ENCODE measurements at places on chromosomes 2 and 18. TPM values are rescaled to one million over a fixed set of nuclear protein-coding genes. Genes with fewer than 3 reads are reported as not detected.

RGPD6 gene
- 29.7 TPM for total RNA-seq

HMSD gene
- total RNA-seq, result 10.8 TPM

LOXHD1 gene
- 0.76 TPM for total RNA-seq

ITSN2 gene
- total RNA-seq, result 80.5 TPM

SNRNP27 gene
- total RNA-seq, result 39.1 TPM

RAB6C gene
- total RNA-seq, result not detected

ANKRD23 gene
- 3.3 TPM for total RNA-seq

NMS gene
- total RNA-seq, result not detected

LTBP1 gene
- total RNA-seq, result 35.4 TPM

CPO gene
- total RNA-seq, result 0.37 TPM

FNDC4 gene
- 8.0 TPM for total RNA-seq

CCDC74B gene
- total RNA-seq, result 2.4 TPM

FBXO11 gene
- 68.2 TPM for total RNA-seq
